ENCODE measurements at places on chromosomes 3 and 15. TPM values are rescaled to one million over a fixed set of nuclear protein-coding genes. Genes with fewer than 3 reads are reported as not detected.

DNA sequence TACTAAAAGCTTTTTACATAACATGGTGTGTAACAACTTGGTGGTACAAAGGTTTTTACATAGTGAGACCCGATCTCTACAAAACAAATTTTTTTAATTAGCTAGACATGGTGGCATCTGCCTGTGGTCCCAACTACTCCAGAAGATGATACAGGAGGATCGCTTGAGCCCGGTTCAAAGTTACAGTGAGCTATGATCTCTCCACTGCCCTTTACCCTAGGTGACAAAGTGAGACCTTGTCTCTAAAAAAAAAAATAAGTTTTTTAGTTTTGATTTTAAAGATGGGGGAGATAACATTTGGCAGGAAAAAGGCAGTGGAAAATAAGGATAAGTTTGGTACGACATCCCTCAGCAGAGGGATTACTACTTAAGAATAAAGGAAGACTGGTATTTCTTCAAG is 5.9 kb downstream of the FAM162A start:
- H3K27me3 ChIP-seq, result no peaks in the 10 kb centered on the region
- H3K27ac ChIP-seq, result peak overlapping the region; percentile 31
- no peak overlapping the region for H3K4me3 ChIP-seq
- H3K36me3 ChIP-seq, result no peaks in the 10 kb centered on the region
- DNase-seq, result no peak
- H3K4me1 ChIP-seq, result peaks cover 7% of the 10 kb centered on the region

GRCh38 chr3:47082519-47082918 is 81.4 kb downstream of the SETD2 start:
- H3K4me3 ChIP-seq, result no peak overlapping the region
- no peaks in the 10 kb centered on the region for H3K36me3 ChIP-seq
- peak overlapping the region; percentile 56 for H3K27ac ChIP-seq
- no peaks in the 10 kb centered on the region for H3K27me3 ChIP-seq

DNA sequence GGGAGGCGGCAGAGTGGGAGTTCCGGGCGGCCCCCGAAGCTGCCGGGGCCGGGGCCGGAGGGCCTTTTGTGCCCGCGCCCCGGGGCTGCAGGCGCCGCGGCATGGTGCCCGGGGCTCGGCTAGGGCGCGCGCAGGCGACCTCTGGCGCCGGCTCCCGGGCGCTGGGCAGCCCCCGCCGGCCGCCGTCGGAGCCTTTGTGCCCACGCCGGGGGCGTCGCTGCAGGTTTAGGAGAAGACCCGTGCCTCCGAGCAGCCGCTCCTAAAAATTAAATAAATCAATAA is 299 bp downstream of the PAQR9 start:
- no peak overlapping the region for H3K27ac ChIP-seq
- H3K4me1 ChIP-seq, result no peaks in the 10 kb centered on the region
- peaks cover 66% of the 10 kb centered on the region for H3K27me3 ChIP-seq

GRCh38 chr3:167967257-167968036 is 128.3 kb downstream of the GOLIM4 start:
- no peaks in the 10 kb centered on the region for H3K27me3 ChIP-seq

- H3K27me3 ChIP-seq, result no peaks in the 10 kb centered on the region
- no peaks in the 10 kb centered on the region for H3K4me1 ChIP-seq
- H3K27ac ChIP-seq, result no peak overlapping the region
- no peak for DNase-seq
- H3K4me3 ChIP-seq, result no peak overlapping the region
Observed at GRCh38 chr3:49111347-49111746, 6.8 kb upstream of the QARS1 start.

- no peak overlapping the region for H3K27ac ChIP-seq
- H3K4me1 ChIP-seq, result no peaks in the 10 kb centered on the region
- no peaks in the 10 kb centered on the region for H3K27me3 ChIP-seq
- H3K36me3 ChIP-seq, result no peaks in the 10 kb centered on the region
- no peak overlapping the region for H3K4me3 ChIP-seq
Observed at GRCh38 chr3:157040456-157040855, 119.5 kb downstream of the CCNL1 start.

DNA sequence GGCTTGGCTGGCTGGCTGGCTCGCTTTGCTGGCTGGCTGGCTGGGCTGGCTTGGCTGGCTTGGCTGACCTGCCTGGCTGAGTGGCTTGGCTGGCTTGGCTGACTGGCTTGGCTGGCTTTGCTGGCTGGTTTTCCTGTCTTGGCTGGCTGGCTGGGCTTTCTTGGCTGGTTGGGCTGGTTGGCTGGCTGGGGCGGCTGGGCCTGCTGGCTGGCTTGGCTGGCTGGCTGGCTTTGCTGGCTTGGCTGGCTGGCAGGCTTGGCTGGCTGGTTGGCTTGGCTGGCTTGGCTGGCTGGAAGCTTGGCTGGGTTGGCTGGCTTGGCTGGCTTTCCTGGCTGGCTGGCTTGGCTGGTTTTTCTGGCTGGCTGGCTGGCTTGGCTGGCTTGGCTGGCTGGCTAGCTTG is 435.6 kb downstream of the GOLGA6L6 start:
- H3K4me1 ChIP-seq, result no peaks in the 10 kb centered on the region
- no peak overlapping the region for H3K27ac ChIP-seq
- no peaks in the 10 kb centered on the region for H3K36me3 ChIP-seq
- peak; percentile 79 for DNase-seq

DNA sequence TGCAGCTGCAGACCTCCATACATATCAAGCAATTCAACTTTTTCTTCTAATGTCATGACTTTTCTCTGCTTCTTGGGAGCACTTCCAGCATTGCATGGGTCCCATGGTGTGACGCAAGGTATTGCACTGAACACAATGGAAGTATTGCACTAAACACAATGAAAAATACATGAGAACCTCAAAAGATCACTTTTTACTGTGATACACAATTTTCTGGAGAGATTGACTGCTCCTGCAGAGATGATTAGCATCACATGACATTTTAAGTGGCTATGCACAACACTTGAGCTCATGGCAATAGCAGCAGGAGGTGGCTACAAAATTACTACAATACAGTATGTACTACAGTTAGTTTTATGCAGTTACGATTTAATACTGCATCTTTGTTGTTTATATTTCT is 113.5 kb upstream of the BHLHE40 start:
- peaks cover 31% of the 10 kb centered on the region for H3K4me1 ChIP-seq
- no peak overlapping the region for H3K4me3 ChIP-seq
- H3K27ac ChIP-seq, result no peak overlapping the region
- H3K27me3 ChIP-seq, result no peaks in the 10 kb centered on the region
- no peaks in the 10 kb centered on the region for H3K36me3 ChIP-seq

GRCh38 chr15:69403594-69403993 is 10.6 kb upstream of the KIF23 start:
- no peak for DNase-seq
- no peaks in the 10 kb centered on the region for H3K27me3 ChIP-seq
- H3K4me1 ChIP-seq, result no peaks in the 10 kb centered on the region
- no peaks in the 10 kb centered on the region for H3K36me3 ChIP-seq
- H3K4me3 ChIP-seq, result no peak overlapping the region

DNA sequence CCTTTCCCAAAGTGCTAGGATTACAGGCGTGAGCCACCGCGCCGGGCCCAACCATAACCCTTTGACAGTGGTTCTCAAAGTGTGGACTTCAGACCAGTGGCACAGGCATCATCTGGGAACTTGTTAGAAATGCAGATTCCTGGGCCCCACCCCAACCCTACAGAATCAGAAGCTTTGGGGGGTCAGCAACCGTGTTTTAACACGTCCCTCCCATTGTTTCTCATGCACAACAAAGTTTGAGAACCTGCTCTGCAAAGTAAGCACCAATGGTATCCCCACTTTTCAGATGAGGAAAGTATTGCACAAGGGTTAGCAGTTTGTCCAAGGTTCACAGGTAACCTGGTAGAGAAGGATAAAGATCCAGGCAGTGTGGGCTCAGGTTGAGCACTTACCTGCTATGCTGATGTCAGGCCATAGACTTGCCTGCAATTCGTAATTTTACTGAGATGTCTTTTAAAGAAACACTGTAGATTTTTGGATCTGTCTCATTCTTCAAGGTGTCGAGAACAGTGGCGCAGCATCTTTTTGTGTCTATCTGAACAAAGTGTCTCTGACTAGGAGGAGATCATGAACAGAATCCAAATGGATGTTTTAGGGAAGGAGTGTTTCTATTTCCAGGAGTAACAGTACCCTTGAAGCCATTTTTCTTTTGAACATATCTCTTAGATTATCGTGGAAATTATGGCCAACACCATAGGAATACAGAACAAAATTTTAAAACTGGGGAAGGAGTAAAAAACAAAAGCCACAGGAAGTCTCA is 2.5 kb downstream of the GXYLT2 start:
- H3K27me3 ChIP-seq, result peaks cover 7% of the 10 kb centered on the region
- no peak overlapping the region for H3K27ac ChIP-seq
- DNase-seq, result no peak
- H3K36me3 ChIP-seq, result no peaks in the 10 kb centered on the region
- H3K4me3 ChIP-seq, result no peak overlapping the region

GRCh38 chr3:42961633-42962032 is 17.5 kb upstream of the GASK1A start:
- no peaks in the 10 kb centered on the region for H3K4me1 ChIP-seq
- H3K27ac ChIP-seq, result no peak overlapping the region
- no peaks in the 10 kb centered on the region for H3K27me3 ChIP-seq
- no peak overlapping the region for H3K4me3 ChIP-seq
- H3K36me3 ChIP-seq, result no peaks in the 10 kb centered on the region

DNA sequence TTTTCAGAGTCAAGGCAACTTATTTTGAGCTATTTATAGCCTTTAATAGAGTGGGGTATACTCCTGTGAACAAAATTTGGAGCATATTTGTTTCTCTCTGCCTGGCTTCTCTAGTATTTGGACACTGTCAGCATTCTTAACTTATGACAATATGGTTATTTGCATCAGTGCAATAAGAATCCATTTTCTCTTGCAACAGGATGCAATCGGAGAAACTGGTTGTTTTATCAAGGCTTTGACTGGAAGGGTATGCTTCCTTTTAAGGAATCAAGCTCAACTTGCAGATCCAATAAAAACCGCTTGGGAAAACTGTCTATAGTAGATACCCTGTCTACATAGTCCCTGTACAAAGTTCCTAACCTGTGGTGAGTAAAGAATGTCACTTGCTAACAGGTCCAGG is 106.7 kb downstream of the DPH6 start:
- H3K4me1 ChIP-seq, result no peaks in the 10 kb centered on the region
- DNase-seq, result no peak
- no peaks in the 10 kb centered on the region for H3K27me3 ChIP-seq
- no peak overlapping the region for H3K4me3 ChIP-seq
- H3K36me3 ChIP-seq, result peaks cover 8% of the 10 kb centered on the region
- H3K27ac ChIP-seq, result no peak overlapping the region

DNA sequence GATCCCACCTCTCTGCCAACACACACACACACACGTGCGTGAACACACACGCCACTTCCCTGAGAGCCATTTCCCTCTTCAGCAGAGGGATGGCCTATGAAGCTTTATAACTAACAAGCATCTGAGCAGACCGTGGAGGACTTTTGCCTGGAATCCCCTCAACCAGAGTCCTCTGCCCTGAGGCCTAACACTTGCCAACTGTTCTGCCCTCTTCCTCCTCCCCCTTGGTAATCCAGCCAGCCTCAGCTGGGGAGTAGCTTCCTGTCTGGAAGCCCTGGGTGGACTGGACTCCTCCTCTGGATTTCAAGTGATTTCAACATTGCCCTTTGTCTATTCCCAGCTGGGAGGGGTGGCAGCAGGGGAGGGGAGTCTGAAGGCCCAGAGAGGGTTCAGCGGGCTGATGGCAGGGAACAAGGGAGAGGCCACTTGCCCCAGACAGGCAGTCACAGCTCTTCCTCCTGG is 68.4 kb upstream of the HACD2 start:
- no peaks in the 10 kb centered on the region for H3K27me3 ChIP-seq
- H3K36me3 ChIP-seq, result no peaks in the 10 kb centered on the region
- peak; percentile 71 for DNase-seq
- no peak overlapping the region for H3K27ac ChIP-seq
- no peak overlapping the region for H3K4me3 ChIP-seq
- peaks cover 32% of the 10 kb centered on the region for H3K4me1 ChIP-seq

DNA sequence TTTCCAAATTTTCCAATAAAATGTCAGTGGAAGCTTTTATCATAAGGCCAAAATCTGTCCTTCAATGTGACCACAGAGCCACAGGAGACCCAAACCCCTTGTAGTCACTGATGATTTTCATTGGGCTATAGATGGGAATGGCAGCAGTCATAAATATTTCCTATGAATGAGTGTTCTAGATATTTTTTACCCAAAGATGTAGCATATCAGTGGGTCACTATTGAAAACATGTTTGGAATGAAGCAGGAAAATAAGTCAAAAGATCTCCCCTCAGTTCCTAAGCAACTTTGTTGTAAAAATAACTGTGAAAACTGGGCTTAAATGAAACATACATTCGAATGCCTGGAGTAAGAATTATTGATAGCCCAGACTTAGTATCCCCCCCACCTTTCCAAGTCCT is 49.0 kb downstream of the NKIRAS1 start:
- peaks cover 26% of the 10 kb centered on the region for H3K4me1 ChIP-seq
- H3K27ac ChIP-seq, result no peak overlapping the region

- H3K36me3 ChIP-seq, result no peaks in the 10 kb centered on the region
- no peak for DNase-seq
Observed at GRCh38 chr3:179546814-179547241, 15.9 kb upstream of the ACTL6A start.

DNA sequence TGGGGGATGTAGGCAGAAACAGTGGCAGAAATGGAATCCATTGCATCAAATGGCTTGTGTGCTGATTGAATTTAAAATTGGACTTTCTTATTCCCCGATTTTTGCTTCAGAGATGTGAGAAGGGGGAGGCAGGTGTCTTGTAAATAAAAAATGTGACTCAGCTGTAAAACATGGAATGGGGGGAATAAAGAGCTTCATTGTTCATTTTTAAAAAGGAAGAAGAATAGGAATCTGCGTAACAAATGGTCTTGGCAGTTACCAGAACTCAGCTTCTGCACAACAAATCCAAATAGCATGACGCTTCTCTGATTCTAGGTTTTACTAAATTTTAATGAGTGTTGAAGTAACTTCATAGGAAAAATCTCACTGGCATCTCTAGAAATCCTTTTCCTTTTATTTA is 323.9 kb upstream of the GBE1 start:
- H3K27me3 ChIP-seq, result no peaks in the 10 kb centered on the region
- no peak for DNase-seq
- no peak overlapping the region for H3K4me3 ChIP-seq

- no peaks in the 10 kb centered on the region for H3K36me3 ChIP-seq
- no peak overlapping the region for H3K27ac ChIP-seq
- H3K27me3 ChIP-seq, result no peaks in the 10 kb centered on the region
- no peak for DNase-seq
Observed at GRCh38 chr3:64067506-64068346, 44.4 kb upstream of the PSMD6 start.

GRCh38 chr3:25084016-25084415 is 344.0 kb upstream of the RARB start:
- no peak for DNase-seq
- H3K4me3 ChIP-seq, result no peak overlapping the region
- no peaks in the 10 kb centered on the region for H3K36me3 ChIP-seq
- H3K27ac ChIP-seq, result no peak overlapping the region
- no peaks in the 10 kb centered on the region for H3K4me1 ChIP-seq

Gene CRYGS
- 4.2 TPM for total RNA-seq

Gene RLBP1
- not detected for total RNA-seq

Gene SNRPN
- total RNA-seq, result 105 TPM

Gene ANKDD1A
- 20.7 TPM for total RNA-seq

Gene GPR171
- 21.9 TPM for total RNA-seq

Gene ITIH4
- total RNA-seq, result 19.6 TPM

Gene FAM162A
- total RNA-seq, result 24.5 TPM

Gene RTP4
- total RNA-seq, result 8.4 TPM

Gene EFCC1
- 5.7 TPM for total RNA-seq

Gene OIP5
- total RNA-seq, result 6.0 TPM
